BE2C (cell line): ENCODE measurements at places on chromosomes 4 and X.

GRCh38 chr4:121510341-121510874 lies 129.6 kb upstream of the QRFPR start:
- DNase-seq, result no peak

DNA sequence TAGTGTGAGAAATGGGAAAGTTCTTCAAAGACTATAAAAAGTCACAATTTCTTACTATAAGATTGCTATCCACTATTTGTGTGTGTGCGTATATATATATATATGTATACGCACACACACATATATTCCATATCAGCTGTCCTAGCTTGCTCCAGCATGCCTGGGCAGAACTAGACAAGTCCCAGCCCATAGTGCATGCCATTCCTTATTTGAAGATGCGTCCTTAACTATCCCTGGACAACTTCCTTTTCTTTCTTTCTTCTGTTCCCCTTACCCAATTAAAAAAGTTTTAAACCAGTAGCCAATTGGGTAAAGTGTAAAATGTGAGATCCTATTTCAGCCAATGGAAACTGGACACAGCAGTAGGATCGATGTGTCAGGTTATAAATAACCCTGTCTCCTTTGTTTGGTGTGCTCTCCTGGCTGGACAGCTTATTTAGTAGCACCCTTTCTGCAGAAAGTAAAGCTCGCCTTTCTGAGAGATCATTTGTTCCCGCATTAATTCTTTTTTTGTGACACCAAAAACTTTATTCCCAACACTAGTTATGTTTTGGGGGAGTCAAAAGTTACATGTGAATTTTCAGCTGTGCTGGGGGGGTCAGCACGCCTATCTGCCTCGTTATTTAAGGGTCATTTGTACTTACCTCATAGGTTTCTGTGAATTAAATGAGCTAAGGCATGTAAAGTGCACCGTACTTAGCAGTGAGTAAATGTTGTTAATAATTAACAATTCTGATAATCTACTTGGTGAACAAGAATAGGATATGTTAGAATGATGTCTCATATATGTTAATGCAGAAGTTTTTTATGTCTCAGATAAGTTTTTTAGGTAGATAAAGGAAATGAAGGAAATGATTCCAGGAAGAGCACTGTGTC lies 40.9 kb downstream of the KDM6A start:
- no peak for DNase-seq

- DNase-seq, result no peak
Observed at GRCh38 chr4:39502019-39502663, 25.1 kb downstream of the UGDH start.

DNA sequence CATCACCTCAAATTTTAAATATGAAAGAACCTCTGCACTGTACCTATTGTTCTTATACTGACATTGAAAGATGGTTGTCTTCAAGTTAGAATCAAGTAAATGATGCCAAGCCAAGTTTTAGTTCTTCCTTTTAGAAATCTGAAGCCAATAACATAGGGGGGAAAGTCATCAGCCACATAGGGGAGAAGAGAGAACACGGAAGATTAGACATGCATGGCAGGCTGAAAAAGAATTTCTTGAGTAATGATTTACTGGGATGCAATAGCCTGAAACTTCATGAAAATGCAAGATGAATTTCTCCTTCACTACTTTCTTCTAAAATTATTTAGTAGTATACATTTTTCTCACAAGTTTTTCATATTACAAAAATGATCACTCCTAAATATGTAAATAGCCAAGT lies 13.6 kb upstream of the EPGN start:
- DNase-seq, result no peak

DNA sequence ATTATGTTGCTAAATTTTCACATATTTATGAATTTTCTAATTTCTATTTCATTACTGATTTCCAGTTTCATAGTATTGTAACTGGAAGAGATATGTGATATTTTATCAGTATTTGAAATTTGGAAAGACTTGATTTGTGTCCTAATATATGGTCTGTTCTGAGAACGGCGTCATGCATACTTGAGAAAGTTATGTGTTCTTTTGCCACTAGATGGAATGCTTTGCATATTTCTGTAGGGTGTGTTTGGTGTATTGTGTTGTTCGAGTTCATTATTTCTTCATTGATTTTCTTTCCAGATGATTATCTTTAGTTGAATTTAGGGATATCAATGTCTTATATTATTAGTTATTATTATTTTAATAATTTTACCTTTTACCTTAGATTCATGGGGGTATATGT lies 110.6 kb upstream of the ITM2A start:
- DNase-seq, result no peak

DNA sequence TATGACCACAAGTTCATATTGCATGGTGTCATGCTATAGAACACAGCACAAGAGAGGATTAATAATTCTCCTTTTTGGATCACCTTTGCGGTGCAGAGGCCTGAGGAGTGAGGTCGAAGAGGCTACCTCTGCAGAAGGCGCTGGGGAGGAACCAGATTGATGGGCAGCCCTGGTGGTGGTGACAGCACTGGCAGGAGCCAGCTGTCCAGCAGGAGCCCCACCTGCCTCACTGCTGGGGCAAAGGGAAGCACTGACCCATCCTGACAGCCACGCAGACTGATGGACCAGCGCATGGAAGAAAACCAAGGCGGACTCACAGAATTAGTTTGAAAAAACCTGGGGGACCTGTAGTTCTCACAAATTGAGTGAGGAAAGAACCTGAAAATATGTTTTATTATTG lies 50.9 kb downstream of the COX18 start:
- DNase-seq, result no peak
